Right ventricle myocardium inferior (tissue), 1 donor: ENCODE measurements at places on chromosomes 2 and 18.

GRCh38 chr2:18066894-18067293 lies 188.4 kb downstream of the KCNS3 start:
- no peak for DNase-seq

GRCh38 chr2:203915256-203915655 lies 21.3 kb upstream of the ICOS start:
- DNase-seq, result no peak

- DNase-seq, result no peak
Measured at GRCh38 chr2:101698844-101699754, 1.6 kb downstream of the MAP4K4 start.

DNA sequence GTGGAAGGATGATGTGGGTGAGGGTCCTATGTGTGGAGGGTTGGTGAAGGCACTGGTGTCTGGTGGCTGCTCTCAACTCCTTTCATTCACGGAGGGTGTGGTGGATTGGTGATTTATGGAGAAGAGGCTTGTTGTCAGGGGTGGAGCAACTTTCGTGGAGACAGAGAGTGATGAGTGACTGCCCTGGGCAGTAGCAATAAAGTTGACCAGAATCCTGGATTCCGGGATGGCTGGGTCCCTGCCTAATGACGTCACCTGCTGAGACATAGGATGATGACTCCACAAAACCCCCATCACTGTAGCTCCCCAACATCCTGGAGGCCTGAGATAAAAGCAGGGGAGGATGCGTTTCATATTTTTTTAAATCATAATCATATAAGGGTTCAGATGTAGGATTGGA lies 193.0 kb downstream of the ACKR3 start:
- no peak for DNase-seq

DNA sequence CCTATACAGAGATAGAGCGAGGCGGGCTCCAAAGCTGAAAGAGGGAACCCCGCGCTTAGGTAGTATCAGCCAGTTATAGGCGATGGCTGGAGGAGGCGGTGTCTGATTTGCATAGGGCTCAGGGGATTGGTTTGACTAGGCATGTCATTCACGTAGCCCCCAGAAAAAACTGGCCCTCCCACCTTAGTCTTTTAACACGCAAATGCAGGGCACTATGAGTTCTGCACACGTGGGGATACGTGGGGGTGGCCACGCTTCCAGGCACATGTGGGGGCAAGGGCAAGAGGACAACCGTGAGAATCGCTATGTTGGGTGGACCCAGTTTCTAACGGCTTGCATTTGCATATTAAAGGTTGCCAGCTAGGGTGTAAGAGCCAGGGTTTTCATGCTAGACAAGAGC lies 56.7 kb upstream of the MSTN start:
- no peak for DNase-seq

DNA sequence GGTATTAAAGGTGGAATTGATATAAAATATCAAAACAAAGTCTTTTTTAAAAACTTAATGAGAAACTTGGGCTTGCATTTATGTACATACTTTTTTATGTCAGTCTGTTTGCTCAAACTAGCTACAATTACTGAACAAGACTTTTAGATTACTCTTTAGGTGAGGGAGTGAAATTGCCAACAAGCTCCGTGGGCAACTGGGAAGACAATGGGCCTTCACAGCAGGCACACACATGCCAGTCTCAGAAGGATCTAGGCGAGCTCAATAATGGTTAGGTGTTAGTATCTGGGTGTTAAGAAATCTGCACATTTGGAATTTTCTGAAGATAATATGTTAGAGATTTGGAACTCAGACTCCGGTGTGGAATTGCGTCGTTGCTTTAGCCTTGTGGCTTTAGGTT lies 23.0 kb upstream of the MAL start:
- DNase-seq, result no peak

GRCh38 chr18:34493566-34494358 lies 216.3 kb upstream of the DTNA start:
- peak; percentile 64 for DNase-seq

GRCh38 chr2:201901786-201902185 lies 95.4 kb downstream of the CDK15 start:
- no peak for DNase-seq

DNA sequence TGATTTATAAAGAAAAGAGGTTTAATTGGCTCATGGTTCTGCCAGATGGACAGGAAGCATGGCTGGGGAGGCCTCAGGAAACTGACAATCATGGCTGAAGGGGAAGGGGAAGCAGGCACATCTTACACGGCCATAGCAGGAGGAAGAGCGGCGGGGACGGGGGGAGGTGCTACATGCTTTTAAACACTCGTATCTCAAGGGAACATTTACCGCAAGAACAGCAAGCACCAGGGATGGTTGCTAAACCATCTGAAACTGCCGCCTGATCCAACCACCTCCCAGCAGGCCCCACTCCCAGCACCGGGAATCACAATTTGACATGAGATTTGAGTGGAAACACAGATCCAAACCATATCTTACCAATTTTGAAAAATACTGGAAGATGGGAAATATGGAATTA lies 362.8 kb downstream of the FBXO15 start:
- DNase-seq, result no peak

- no peak for DNase-seq
Measured at GRCh38 chr2:222561817-222562645, 93.9 kb downstream of the FARSB start.

- no peak for DNase-seq
Measured at GRCh38 chr18:55462652-55463051, 125.3 kb downstream of the TCF4 start.
